GM23248 (cell line): ENCODE measurements at places on chromosomes 3 and 15.

- H3K4me3 ChIP-seq: no peak overlapping the region
- H3K36me3 ChIP-seq: no peaks in the 10 kb centered on the region
- peaks cover 34% of the 10 kb centered on the region for H3K4me1 ChIP-seq
- no peaks in the 10 kb centered on the region for H3K27me3 ChIP-seq
These were observed 161.3 kb upstream of the SLC2A2 start for GRCh38 chr3:171187706-171188290.

- no peak overlapping the region for H3K4me3 ChIP-seq
- peaks cover 14% of the 10 kb centered on the region for H3K4me1 ChIP-seq
- H3K27me3 ChIP-seq: no peaks in the 10 kb centered on the region
- no peak overlapping the region for H3K27ac ChIP-seq
- H3K36me3 ChIP-seq: no peaks in the 10 kb centered on the region
These were observed 12.1 kb downstream of the B3GNT5 start for GRCh38 chr3:183265157-183265642.

DNA sequence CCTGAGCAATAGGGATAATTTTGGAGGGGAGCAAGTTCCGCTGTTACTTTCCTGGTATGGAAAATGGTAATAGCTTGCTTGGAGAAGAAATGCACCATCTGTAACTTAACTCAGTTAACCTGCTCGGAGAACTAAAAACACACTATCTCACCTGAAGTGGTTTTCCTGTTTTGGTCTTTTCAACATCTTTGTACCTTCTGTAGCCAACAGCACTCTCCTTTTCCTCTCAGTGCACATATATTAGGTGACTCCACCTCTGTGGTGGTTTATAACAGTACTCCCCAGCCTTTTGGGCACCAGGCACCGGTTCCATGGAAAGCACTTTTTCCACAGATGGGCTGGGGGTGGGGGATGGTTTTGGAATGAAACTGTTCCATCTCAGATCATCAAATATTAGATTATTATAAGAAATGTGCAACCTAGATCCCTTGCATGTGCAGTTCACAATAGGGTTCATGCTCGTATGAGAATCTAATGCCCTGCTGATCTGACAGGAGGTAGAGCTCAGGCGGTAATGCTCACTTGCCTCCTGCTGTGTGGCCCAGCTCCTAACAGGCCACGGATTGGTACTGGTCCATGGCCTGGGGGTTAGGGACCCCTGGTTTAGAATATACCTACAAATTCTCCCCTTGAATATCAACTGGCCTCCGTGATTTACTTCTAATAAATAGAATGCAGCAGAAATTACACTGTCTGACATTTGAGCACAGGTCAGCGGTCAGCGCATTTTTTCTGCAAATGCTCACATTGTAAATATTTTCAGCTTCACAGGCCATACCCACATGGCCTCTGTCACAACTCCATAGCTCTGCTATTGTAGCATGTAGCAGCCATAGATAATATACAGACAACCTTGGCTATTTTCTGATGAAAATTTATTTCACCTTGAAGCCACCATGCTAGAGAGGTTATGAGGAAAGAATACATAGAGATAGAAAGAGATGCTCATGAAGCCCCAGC, 83.8 kb upstream of the SUCLG2 start:
- H3K4me1 ChIP-seq: no peaks in the 10 kb centered on the region
- no peaks in the 10 kb centered on the region for H3K36me3 ChIP-seq
- H3K27me3 ChIP-seq: no peaks in the 10 kb centered on the region
- no peak for DNase-seq

DNA sequence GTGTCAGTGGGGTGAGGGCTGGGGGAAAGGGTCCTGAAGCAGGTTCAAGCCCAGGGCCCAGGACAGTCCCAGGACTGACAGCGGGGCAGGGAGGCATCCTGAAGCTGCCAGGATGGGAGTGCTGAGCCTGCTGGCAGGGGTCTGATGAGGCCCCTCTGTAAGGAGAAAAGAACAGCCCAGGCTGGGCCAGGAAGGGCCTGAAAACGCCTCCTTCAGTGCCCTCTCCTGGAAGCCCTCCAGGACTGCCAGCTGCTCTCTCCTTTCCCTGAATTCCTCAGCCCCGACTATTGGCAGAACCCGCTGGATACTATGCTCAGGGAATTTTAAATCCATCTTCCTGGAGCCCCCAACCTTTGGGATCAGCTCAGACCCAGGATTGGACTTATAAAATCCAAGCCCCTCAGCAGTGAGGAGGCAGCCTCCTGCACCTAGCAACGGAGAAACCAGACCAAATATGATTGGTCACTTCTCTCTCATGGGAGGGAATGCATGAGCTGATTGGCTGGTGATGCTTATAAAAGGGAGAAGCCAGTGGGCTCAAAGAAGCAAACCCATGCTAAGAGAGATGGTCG, 203.5 kb upstream of the LINGO1 start:
- H3K4me3 ChIP-seq: no peak overlapping the region
- no peaks in the 10 kb centered on the region for H3K36me3 ChIP-seq
- peaks cover 1% of the 10 kb centered on the region; the same call in 1 of the 2 replicates for H3K4me1 ChIP-seq
- DNase-seq: no peak
- H3K27ac ChIP-seq: no peak overlapping the region

DNA sequence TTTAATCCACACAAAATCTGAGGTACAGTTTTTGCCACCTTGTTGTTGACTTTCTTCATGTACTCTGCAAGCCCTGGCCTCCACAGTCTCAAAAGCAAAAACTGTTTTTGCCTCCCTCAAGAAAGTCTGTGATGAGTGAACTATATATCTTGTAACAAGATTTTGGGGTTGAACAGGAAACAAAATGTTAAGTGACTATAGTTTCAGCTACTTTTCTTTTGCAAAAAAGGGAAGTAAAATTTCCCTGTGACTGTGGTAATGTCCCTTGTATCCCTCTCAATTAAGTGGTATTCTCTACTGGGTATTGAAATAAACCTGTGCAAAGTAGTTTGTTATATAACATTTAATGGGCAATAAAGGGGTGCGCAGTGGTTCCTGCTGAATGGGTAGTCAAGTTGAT, 21.3 kb upstream of the SCAANT1 start:
- H3K4me3 ChIP-seq: peak overlapping the region; percentile 28
- peaks cover 24% of the 10 kb centered on the region for H3K4me1 ChIP-seq
- DNase-seq: no peak
- H3K27ac ChIP-seq: peak overlapping the region; percentile 80

- H3K27me3 ChIP-seq: no peaks in the 10 kb centered on the region
- H3K4me3 ChIP-seq: no peak overlapping the region
- no peak for DNase-seq
- no peaks in the 10 kb centered on the region for H3K36me3 ChIP-seq
- no peak overlapping the region for H3K27ac ChIP-seq
- H3K4me1 ChIP-seq: no peaks in the 10 kb centered on the region
These were observed 177.3 kb upstream of the RGMA start for GRCh38 chr15:93266291-93266690.

GRCh38 chr15:74202452-74203401, at the start of gene STRA6:
TSS of gene STRA6 (minus strand) at chr15:74202787. CDS start at chr15:74202267, 520 bp downstream.
- H3K4me1 ChIP-seq: peaks cover 14% of the 10 kb centered on the region
- DNase-seq: no peak
- no peaks in the 10 kb centered on the region for H3K36me3 ChIP-seq
- H3K27me3 ChIP-seq: no peaks in the 10 kb centered on the region
- H3K4me3 ChIP-seq: no peak within 1 kb of the TSS

- no peak for DNase-seq
- H3K4me1 ChIP-seq: no peaks in the 10 kb centered on the region
- H3K27me3 ChIP-seq: peaks cover 58% of the 10 kb centered on the region
- H3K36me3 ChIP-seq: no peaks in the 10 kb centered on the region
These were observed 5.5 kb downstream of the ROPN1 start for GRCh38 chr3:123986427-123986826.

DNA sequence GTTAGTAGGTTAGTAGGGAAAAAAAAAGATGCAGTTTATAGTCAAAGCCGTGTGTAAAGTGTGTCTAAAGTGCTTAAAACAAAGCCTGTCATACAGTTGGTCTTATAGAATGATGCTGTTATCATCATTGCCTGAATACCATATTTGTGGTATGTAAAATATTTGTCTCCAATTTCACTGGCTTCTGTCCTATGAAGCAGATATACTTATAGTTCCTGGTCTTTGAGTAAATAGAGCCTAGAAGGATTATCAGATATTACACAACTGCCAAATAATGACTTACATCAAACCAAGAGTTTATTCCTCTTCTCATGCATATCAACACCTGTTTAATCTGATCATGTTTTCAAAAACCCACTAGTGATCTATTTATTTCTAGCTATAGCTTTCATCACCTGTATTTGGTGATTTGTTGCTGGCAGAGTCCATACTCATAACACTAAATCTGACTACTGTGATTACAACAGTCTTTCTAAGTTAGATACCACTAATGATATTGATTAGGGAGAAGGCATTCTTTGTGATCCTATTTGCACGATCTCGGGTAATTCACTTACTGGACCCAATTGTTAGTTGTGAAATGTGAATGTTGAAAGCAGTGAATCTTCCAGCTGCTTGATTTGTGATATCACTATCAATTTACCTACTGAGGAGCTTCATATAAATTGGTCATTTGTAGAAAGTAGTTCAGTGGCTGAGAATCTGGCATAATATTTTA, 413.7 kb downstream of the LPP start:
- no peak overlapping the region for H3K4me3 ChIP-seq
- H3K27me3 ChIP-seq: no peaks in the 10 kb centered on the region
- no peaks in the 10 kb centered on the region for H3K36me3 ChIP-seq
- peaks cover 24% of the 10 kb centered on the region; the same call in 1 of the 2 replicates for H3K4me1 ChIP-seq

DNA sequence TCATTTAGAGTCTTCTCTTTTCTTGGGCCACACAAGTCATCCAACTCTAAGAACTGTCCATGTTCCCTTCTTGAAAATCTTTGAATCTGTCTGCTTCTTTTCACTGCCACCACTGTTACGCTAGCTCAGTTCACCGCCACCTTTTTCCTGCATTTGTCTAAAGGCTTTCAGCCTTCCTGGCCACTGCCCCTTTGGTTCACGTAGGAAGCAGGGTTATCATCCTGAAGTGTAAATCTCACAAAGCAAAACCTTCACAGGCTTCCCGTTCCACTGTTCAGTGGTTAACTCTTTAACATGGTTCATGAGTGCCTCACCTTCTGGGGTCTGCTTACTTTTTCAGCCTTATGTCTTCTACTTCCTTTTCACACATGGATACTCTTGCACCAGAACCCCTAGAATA, 26.3 kb upstream of the CCDC39 start:
- H3K4me1 ChIP-seq: no peaks in the 10 kb centered on the region
- DNase-seq: no peak
- no peak overlapping the region for H3K27ac ChIP-seq

GRCh38 chr15:82263350-82263749, 732 bp downstream of the SAXO2 start:
- peaks cover 20% of the 10 kb centered on the region for H3K4me1 ChIP-seq
- H3K36me3 ChIP-seq: peaks cover 9% of the 10 kb centered on the region
- H3K27ac ChIP-seq: peak overlapping the region; percentile 82; the same call in 1 of the 2 replicates
- H3K27me3 ChIP-seq: no peaks in the 10 kb centered on the region

- no peak overlapping the region for H3K27ac ChIP-seq
- no peak for DNase-seq
- H3K27me3 ChIP-seq: no peaks in the 10 kb centered on the region
- H3K4me1 ChIP-seq: no peaks in the 10 kb centered on the region
- H3K4me3 ChIP-seq: no peak overlapping the region
These were observed 99.2 kb downstream of the CEMIP start for GRCh38 chr15:80878242-80878866.

DNA sequence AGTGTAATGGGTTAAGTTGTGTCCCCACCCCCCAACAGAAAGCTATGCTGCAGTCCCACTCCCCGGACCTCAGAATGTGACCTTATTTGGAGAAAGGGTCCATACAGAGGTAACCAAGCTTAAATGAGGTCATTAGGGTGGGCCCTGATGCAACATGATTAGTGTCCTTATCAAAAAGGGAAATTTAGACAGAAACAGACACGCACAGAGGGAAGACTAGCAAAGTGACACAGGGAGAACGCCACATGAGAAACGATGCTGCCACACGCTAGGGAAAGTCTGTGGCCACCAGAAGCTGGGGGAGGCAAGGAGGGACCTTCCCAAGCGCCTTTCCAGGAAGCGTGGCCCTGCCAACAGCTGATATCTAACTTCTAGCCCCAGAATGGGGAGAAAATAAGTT, 65.4 kb downstream of the RPN1 start:
- H3K4me1 ChIP-seq: no peaks in the 10 kb centered on the region; the same call in 1 of the 2 replicates
- no peaks in the 10 kb centered on the region for H3K27me3 ChIP-seq
- H3K27ac ChIP-seq: no peak overlapping the region
- no peak overlapping the region for H3K4me3 ChIP-seq
- no peak for DNase-seq

DNA sequence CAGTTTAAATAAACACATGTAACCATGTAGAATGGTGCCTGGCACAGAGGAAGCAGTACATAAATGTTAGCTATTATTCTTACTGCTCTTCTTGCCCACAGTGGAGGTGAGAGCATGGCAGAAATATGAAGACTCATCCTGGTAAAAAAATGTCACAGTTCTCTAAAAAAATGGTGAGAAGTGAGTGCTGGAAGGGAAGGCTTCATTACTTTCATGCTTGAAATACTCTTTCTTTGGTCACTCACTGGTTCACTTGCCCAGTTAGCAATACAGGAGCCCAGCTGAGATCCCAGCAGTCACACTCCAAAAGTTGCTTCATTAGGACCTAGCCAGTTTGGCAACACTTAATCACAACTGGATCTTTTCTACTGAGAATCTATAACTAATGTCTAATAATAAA, 1017.2 kb downstream of the TUSC7 start:
- H3K36me3 ChIP-seq: no peaks in the 10 kb centered on the region
- peak overlapping the region; percentile 29 for H3K27ac ChIP-seq
- DNase-seq: peak; percentile 57
- no peaks in the 10 kb centered on the region for H3K27me3 ChIP-seq
- peaks cover 12% of the 10 kb centered on the region for H3K4me1 ChIP-seq

GRCh38 chr3:141392897-141393734, 24.8 kb downstream of the ZBTB38 start:
- 0 out of 2 replicates have a peak overlapping the region, but pooled peaks have one; percentile 15 for H3K27ac ChIP-seq
- no peak for DNase-seq
- peaks cover 23% of the 10 kb centered on the region for H3K36me3 ChIP-seq
- no peaks in the 10 kb centered on the region for H3K27me3 ChIP-seq
- H3K4me3 ChIP-seq: no peak overlapping the region

DNA sequence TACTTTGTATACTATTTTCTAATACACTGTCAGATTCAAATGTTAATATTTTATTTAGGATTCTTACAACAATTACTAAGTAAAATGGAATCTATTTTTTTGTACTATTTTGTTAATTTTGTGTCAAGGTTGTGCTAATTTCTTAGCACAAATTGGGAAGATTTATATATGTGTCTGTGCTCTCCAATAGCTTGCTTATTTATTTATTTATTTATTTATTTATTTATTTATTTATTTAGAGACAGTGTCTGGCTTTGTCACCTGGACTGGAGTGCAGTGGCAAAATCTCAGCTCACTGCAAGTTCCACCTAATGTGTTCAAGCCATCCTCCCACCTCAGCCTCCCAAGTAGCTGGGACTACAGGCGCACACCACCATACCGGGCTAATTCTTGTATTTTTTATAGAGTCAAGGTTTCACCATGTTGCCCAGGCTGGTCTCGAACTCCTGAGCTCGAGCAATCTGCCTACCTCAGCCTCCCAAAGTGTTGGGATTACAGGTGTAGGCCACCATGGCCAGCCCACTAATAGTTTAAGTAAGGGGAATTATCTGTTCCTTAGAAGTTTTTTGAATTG, 34.6 kb downstream of the CTXND1 start:
- H3K36me3 ChIP-seq: no peaks in the 10 kb centered on the region
- DNase-seq: no peak
- no peaks in the 10 kb centered on the region for H3K4me1 ChIP-seq
- H3K27me3 ChIP-seq: 0 out of 2 replicates have a peak, but pooled peaks cover 4% of the 10 kb centered on the region

GRCh38 chr3:112685420-112685819, 44.5 kb upstream of the CCDC80 start:
- peak; percentile 98 for DNase-seq
- peak overlapping the region; percentile 50 for H3K4me3 ChIP-seq
- peaks cover 83% of the 10 kb centered on the region for H3K4me1 ChIP-seq
- H3K27me3 ChIP-seq: no peaks in the 10 kb centered on the region
- no peaks in the 10 kb centered on the region for H3K36me3 ChIP-seq
- H3K27ac ChIP-seq: peak overlapping the region; percentile 90
